ENCODE measurements at places on chromosomes 6 and 20.

DNA sequence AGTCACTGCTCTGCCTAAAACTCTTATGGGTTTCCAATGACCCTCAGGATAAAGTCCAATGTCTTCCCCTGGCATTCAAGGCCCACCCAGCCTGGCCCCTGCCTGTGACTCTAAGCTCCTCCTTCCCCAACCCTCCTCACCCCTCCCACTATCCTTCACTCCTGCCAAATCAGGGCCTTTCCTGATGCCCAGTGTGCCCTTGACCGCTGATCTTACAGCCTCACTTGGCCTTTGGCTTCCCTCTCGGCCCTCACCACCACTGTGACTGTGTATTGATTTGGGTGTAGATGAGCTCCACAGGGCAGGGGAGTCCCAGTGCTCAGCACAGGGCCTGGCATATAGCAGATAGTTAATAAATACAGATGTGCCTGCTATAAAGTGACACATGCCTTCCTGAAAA, 115.7 kb downstream of the TOX2 start:
- no peak for DNase-seq

GRCh38 chr6:156113631-156114030, 658.0 kb upstream of the NOX3 start:
- no peak for DNase-seq

DNA sequence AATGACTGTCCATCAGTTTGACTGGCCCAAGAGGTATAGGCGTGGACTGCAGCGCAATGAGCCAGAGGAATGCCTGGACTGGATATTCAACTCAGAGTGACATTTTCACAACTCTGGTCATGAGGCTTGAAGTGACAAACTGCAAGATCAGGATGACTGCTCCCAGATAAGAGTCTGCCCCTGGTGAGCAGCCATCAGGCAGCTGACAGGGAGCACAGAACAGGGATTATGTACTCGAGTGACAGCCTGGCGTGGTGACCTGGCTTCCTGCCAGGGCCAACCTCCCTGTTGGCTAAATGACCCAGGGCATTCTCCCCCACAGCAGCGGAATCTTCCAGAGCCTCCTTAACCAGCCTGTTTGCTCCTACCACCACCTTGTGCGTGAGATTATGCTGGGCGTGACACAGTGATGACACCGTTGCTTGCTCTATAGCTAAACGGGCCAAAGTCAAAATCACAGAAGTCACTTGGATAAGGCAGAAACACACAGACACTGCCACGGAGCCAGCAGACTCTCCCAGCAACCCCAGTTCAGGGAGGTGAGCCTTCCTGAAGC, 209.1 kb upstream of the JARID2 start:
- DNase-seq = no peak

DNA sequence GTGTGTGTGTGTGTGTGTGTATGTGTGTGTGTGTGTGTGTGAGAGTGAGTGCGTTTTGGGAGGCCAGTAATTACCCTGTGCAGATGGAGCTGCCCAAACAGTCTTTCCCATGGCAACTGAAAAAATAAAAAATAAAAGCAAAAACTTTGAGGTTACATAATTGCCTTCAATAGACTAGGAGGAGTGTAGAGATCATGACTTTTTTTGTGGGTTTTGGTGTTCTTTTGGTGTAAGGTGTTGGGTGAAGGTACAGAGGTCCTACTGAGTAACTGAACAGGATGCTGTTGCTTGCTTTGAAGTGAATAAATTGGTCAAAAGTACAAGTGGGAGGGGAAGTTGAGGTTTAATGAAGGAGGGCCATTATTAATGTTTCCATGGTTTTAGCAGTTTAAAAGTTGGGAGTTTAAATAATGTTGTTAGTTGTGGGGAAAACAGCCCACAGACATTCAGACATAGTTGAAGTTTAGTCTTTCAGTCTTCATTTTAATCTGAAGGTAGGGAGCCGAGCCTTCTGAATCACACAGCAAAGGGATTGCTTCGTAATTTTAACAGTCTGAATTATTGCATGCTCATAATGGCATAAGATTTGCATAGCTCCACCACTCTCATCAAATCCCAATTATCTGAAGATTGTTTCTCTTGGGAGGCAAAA, 251.4 kb downstream of the PRL start:
- no peak for DNase-seq

GRCh38 chr6:141354191-141354955, 778.4 kb upstream of the GJE1 start:
- DNase-seq = no peak

DNA sequence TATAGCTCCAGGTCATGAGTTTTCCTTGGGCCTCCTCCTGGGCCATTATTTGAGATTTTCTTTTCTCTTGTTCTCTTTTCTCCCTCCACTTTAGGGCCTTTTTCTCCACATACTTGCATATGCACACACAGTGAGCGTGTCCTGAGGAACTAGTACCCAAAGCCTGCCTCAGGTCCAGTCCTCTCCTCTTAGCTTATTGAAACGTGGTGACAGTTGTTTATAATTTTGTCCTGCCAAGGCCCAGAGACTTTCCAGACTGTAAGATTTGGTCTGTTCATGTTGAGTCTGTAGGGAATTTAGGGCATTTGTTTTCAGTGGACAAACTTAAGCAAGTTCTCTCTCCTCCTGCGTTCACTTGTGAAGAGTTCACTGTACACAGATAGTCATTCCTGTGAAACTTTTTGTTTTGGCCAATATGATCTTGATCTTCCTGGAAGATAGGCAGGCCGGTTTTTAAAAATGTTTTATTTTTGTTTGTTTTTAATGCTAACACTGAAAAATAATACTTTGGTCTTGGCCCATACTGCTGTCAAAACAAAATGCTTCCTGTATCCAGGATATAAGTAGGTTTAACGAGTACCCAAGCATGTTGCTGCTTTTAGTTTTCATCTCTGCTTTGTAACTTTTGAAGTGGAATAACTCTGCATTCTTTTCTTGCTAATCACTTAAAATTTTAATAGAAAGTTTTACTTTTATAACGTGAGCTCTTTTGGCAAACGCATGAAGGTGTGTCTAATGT, 20.7 kb downstream of the LRRC1 start:
- no peak for DNase-seq

Measured in activated naive CD4-positive, alpha-beta T cell (primary cell).